ENCODE measurements at places on chromosomes 12 and 14.
A peak's percentile ranks its signal among the peaks of the same experiment; 100 is the strongest.

- no peak for DNase-seq
Observed at GRCh38 chr12:75979181-75979580, 52.4 kb downstream of the PHLDA1 start.

GRCh38 chr14:104782086-104782807, 13.3 kb downstream of the AKT1 start:
- DNase-seq: no peak

- DNase-seq: no peak
Observed at GRCh38 chr14:24074625-24075484, 3.5 kb downstream of the CPNE6 start.

- DNase-seq: no peak
Observed at GRCh38 chr12:41242603-41243002, 54.5 kb downstream of the PDZRN4 start.

DNA sequence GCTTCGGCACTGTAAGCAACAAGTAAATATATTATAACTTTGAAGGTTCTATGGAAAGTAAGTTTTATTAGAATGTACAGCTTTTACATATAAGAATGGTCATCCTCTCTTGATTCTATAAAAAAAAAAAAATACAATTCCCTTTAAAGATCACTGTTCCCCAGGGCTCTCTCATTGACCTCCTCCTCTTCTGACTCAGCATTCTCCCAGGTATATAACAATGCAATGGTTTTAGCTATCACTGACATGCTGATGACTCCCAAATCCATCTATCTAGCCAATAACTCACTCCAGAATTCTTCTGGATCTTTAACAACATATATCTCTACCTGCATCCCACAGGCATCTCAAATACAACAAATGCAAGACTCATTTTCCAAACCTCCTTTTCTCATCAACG, 62.7 kb downstream of the EEA1 start:
- DNase-seq: no peak

DNA sequence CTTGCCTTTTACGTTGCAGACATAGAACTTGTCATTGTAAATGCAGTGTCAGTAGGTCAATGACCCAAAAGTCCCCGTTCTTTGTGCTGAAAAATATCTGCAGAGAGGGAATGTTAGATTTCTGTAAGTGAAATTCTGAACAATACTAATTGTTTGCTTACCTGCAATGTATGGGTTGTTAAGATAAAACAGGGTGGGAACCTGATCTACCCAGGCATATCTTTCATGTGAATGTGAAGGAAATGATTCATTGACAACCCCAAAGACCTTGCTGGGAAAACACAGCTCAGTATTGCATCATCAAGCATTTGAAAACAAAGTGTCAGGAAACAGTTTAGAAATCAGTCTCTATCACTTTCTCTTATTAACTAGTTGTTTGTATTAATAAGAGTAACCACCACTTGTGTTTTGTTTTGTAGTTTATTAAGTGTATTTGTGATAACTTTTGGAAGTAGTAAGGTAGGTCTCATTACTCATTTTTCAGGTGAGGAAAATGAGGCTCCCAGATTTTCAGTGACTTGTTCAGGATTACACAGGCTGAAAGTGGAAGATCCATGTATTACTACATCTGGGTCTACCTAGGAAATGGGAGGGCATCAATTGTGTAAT, 57.9 kb upstream of the SLC38A2 start:
- DNase-seq: no peak

- DNase-seq: no peak
Observed at GRCh38 chr14:85198001-85198400, 331.9 kb upstream of the FLRT2 start.

- peak; percentile 5 for DNase-seq
Observed at GRCh38 chr12:89525305-89525823, 483 bp downstream of the POC1B start.

DNA sequence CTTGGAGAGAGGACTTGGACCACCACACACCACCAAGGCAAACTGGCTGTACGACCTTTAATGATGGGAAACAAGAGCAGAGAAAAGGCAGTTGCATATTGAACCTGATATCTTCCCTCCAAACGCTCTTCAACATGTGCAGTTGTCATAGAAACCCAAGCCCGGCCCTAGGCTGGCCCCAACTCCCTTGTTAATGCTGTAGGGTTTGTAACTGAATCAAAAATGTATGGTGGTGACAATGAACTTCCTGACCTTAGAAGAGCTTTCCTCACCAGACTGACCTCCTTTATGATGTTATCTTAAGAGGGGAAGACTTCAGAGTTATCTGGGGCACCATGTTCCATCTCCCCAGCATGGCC, 12.3 kb downstream of the APOLD1 start:
- no peak for DNase-seq

DNA sequence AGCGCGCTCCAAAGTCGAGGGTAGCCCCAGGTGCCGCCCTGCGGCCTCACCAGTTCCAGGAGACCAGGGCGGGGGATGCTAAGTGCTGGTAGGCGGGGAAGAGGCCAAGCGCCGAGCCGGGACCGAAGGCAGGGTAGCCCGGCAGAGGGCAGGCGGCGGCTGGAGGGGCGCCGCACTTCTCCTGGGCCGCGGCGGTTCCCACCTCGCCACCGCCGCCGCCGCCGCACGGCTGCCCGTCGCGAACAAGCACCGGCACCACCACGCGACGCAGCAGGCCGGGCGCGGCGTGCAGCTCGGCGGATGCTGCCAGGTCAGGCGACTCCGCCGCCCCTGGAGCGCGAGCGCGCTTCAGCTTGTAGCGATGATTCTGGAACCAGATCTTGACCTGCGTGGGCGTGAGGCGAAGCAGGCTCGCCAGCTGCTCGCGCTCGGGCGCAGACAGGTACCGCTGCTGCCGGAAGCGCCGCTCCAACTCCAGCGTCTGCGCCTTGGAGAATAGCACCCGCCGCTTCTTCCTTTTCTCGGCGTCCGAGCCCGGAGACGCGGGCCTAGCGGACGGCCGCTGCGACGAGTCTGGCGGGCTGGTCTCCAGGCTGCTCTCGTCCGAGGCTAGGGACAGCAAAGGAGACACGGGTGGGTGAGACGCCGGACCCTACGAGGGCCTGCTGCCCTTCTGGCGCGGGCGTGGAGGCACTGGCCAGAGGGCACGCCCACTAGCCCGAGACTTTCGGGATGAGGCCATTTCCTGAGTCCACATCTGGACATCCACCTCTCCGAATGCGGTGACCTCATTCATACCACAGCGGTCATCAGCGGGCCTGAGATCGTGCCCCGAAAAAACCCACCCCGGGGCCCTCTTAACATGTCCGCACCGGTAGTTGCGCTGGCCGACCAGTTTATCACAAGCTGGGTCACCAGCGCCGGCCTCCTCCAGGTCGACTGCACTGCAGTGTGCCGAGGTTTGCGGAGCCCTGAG, 1.3 kb downstream of the NKX2-8 start:
- DNase-seq: no peak

Measured in stimulated activated CD4-positive, alpha-beta T cell treated with anti-CD3 and anti-CD28 coated beads, TNF-alpha, amount 100 ng/mL, for 1 hour (primary cell).